ENCODE measurements at places on chromosomes 12 and 14. TPM values are rescaled to one million over a fixed set of nuclear protein-coding genes. Genes with fewer than 3 reads are reported as not detected.

Gene SLIRP
- total RNA-seq: 123 TPM

Gene C12orf76
- total RNA-seq: 15.4 TPM

Gene ATG2B
- 26.9 TPM for total RNA-seq

Gene ANKRD52
- 25.8 TPM for total RNA-seq

Gene SOX5
- 6.2 TPM for total RNA-seq

Gene MYF6
- not detected for total RNA-seq

Gene PROX2
- total RNA-seq: not detected

Gene ACSS3
- total RNA-seq: 8.9 TPM

Gene INSM2
- not detected for total RNA-seq

Gene HPD
- total RNA-seq: not detected

Gene AQP6
- not detected for total RNA-seq

Gene TBX3
- total RNA-seq: 42.5 TPM

Gene PIP4K2C
- 31.5 TPM for total RNA-seq

Gene EP400
- total RNA-seq: 10.1 TPM

Gene TAS2R42
- not detected for total RNA-seq

Gene PKP2
- total RNA-seq: 3.4 TPM

Gene NABP2
- total RNA-seq: 23.6 TPM

Gene POTEM
- total RNA-seq: not detected

Gene STAC3
- not detected for total RNA-seq

Gene SLC7A7
- total RNA-seq: 10.1 TPM

Gene SLC10A1
- total RNA-seq: not detected

Gene EML1
- 7.7 TPM for total RNA-seq

Gene SOAT2
- total RNA-seq: not detected

Gene KRT72
- total RNA-seq: not detected

Gene CCDC184
- 1.6 TPM for total RNA-seq

Gene NEMF
- 67.4 TPM for total RNA-seq

Gene OR6C2
- not detected for total RNA-seq

Gene MAP3K12
- 30.6 TPM for total RNA-seq

Gene NANOG
- total RNA-seq: not detected

Gene HIP1R
- 5.9 TPM for total RNA-seq

Gene SDR9C7
- total RNA-seq: not detected

Gene NOC4L
- 13.1 TPM for total RNA-seq

Gene MDGA2
- 0.59 TPM for total RNA-seq

Gene GSG1
- total RNA-seq: not detected

Gene CD163
- total RNA-seq: not detected

Gene DLK1
- under 0.01 TPM for total RNA-seq

Gene WNT5B
- 39.5 TPM for total RNA-seq

Gene LHX5
- total RNA-seq: not detected
